Stimulated activated CD8-positive, alpha-beta memory T cell treated with anti-CD3 and anti-CD28 coated beads, Interleukin-15, amount 100 ng/mL, for 24 hours (primary cell): ENCODE measurements at places on chromosomes 12 and 14.

DNA sequence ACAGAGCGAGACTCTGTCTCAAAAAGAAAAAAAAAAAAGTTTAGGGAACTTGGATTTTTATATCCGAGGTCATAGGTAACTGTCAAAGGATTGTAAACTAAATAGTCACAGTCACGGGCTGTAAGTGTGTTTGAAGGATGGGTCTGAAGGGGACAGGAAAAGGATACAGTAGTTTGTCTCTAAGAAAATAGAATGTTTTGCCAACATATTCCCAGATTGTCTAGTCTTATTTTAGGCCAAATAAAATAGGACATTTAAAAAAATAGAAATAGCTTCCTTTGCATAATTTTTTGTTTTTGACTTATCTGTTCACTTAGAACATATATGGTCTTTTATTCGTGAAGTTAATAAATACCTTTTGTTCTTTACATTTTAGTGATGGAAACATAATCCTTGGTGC lies 24.2 kb upstream of the REP15 start:
- no peak for DNase-seq

GRCh38 chr12:131860472-131861260 lies 32.5 kb downstream of the MMP17 start:
- no peak for DNase-seq

- no peak for DNase-seq
These were observed 209.1 kb downstream of the FOXN3 start for GRCh38 chr14:89207925-89208328.

DNA sequence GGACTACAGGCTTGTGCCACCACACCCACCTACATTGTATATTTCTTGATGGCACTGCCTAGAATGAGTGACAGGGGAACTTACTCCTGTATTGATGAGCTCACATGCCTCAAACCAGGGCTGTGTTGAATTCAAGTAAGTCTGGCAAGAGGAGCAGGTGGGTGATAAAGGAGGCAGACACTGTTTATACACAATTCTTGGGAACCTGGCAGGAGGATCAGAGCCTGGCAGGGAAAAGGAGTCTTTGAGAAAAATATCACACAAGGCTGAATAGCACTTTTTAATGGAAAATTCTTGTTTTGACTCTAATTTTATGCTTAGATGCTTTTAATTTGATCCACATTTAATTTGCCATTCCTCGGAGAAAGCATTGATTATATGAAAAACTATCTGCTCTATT lies 293.1 kb upstream of the NPAS3 start:
- DNase-seq = no peak

DNA sequence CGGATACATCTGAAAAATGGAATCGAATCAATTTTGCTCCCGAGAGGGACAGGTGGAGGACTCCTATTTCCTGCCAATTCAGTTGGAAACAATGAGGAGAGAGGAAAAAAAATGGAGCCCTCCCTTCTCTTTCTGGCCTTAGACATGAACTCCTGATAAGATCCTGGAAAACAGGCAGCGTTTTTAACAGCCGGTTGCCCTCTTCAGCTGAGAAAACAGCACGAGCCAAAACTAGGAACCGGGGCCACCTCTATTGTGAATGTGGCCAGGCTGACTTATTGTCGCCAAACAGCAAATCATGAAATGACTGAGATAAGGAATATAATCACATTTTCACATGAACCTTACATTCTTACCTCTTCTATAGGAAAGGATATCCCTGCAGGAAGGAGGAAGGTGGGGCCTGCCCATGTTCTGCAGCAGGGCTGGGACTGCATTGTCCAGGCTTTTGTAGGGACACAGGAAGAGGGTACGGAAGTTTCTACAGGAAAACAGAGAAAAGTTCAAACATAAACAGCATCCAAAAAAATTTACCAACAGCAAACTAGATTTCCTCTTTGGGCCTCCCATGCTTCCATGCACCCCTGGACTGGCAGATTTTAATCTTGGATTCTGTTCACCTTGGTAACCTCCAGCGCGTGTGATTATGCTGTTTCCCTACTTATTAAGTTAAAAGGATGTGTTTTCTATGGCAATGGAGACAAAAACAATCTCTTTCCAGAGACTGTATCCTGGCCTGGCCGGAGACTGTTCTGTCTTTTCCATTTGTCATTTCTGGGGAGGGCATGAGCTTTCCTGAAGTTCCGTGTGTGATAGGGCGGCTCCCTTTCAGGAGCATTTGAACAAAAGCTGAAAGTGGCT lies 29.0 kb upstream of the ELK3 start:
- no peak for DNase-seq

DNA sequence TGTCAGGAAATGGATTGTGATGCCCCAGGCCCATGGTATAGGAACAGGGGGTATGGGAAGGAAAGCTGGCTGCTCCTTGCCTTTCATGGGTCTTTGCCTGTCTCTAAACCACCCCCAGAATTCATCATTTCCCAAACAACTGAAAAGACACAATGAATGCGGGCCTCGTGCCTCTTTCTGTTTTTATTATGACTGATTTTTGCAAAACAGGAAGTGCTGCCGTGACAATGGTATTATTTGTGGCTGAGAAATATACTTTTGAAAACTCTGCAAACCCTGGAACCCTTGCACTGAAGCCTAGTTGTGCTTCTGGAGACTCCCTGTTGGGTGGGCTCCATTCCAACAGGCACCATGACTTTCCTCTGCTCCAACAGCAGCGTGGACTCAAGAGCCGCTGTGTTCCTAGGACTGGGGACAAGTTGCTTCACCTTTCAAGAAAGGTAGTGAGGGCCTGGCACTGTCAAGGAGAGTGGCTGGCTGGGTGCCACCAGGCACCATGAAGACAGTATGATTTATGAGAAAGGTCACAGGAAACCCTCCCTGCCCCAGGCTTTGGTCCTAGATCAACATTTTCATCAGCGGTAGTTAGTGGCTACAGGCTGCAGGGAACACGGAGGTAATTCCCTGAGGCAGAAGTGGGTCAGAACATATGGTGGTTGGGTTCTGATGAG lies 4.8 kb upstream of the DGLUCY start:
- no peak for DNase-seq

- DNase-seq = no peak
These were observed 56.5 kb upstream of the GPR68 start for GRCh38 chr14:91300957-91301356.

GRCh38 chr14:29926228-29926627 lies 1.4 kb downstream of the PRKD1 start:
- no peak for DNase-seq

- DNase-seq = no peak
These were observed 67.5 kb downstream of the SETD3 start for GRCh38 chr14:99413172-99413571.

- DNase-seq = no peak
These were observed 550.3 kb upstream of the NOVA1 start for GRCh38 chr14:27148143-27148542.

DNA sequence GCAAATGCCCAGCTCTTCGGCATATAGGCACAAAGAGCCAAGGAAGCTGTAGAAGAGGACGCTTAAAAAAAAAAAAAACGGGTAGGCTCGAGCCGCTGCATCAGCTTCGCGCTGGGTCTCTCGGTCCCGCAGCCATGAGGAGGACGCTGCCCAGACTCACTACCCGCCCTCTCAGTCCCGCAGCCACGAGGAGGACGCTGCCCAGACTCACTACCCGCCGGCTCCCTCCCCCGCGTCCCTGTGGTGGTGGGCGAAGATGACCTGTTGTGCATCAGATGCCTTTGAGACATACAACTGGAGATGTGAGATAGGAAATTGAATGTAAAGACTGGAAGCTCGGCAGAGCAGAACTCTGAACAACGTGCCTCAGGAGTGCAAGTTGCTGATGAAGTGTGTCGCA lies 11.4 kb upstream of the SPSB2 start:
- no peak for DNase-seq

GRCh38 chr14:50920482-50921230 lies 23.6 kb downstream of the PYGL start:
- DNase-seq = no peak

DNA sequence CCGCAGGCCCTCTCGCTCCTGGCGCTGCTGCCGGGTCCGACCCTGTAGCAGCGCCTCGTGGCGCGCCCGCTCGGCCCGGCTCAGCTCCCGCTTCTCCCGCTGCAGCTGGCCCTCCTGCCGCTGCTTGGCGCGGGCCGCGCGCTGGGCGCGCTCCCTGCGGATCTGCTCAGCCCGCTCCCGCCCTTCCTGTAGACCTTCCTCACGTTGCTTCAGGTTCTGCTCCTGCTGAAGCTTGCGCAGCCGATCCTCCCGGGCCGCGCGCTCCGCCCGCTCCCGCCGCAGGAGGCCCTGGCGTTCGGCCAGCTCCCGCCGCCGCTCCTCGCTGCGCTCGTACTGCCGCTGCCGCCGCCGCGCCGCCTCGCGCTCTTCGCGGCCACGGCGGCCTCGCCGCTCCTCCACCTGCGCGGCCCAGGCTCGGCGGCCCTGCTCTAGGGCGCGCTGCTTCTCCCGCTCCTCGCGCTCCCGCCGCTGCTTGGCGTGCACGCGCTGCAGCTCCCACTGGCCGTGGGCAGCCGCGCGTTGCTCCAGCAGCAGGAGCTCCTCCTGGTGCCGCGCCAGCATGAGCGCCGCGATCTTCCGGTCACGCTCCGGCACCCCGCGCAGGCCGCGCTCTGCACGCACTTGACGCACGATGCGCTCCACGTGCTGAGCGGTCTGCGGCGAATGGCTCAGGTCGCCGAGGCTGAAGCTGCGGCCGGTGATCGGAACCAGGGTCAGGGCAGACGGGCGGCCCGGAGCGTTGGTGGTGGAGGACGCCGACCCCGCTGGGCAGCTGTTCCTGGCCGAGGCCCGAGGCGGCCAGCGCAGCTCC lies 2.4 kb downstream of the CCDC177 start:
- no peak for DNase-seq

- DNase-seq = no peak
These were observed 33.4 kb downstream of the KITLG start for GRCh38 chr12:88546853-88547252.

GRCh38 chr12:98594050-98594835 lies 757 bp downstream of the SLC25A3 start:
- no peak for DNase-seq

GRCh38 chr12:38543151-38543550 lies 226.6 kb downstream of the ALG10B start:
- DNase-seq = no peak

DNA sequence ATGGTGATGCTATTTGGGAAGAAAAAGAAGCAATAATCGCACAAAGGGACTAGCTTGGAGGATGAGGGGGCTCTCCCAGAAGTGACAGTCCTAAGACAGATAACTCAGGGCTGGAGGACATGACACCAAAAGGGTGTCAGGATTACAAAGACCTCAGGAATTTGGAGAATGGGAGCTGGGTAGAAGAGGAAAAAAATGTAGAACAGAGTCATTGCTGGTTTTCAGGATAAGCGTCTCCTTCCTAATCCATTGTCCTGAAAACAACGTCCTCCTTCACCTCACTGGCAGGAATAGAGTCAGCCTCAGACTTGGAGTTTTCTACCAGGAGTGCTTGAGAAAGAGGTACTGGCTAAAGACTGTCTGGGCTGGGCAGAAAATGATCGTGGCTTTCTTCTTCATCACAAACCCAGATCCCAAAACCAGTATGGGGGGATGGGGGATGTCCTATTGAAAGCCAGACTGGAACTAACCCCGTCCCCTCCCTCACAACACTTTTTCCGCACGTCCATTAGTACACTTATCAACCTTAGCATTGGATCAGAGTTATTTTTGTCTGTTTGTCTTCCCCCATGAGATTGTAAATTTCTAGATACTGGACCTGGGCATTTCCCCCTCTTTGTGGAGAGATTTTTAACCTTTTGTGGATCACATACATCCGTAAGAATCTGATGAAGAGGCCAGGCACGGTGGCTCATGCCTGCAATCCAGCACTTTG lies 14.3 kb downstream of the B4GALNT3 start:
- no peak for DNase-seq

- no peak for DNase-seq
These were observed 128.0 kb upstream of the RAP1B start for GRCh38 chr12:68482660-68483059.

DNA sequence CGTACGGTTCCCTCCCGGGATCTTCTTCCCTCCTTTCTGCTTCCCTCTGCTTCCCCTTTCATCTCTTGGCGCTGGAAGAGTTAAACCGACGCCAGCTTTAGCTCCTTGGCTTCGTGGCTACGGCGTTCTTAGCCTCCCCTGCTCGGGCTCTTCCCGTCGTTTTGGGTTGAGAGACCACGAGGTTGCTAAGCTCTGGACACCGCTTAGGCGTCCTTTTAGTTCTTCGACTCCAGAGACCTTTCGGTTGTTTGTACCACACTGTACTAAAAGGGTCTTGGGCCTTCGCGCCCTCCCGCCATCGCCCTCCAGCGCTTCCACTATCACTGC lies 545 bp downstream of the CPSF2 start:
- DNase-seq = no peak
